ENCODE measurements at places on chromosomes 11 and 22. TPM values are rescaled to one million over a fixed set of nuclear protein-coding genes. Genes with fewer than 3 reads are reported as not detected.
A peak's percentile ranks its signal among the peaks of the same experiment; 100 is the strongest.

OR4A16 gene
- not detected for total RNA-seq

- DNase-seq = peak; percentile 28
These were observed 52.4 kb downstream of the GRIK4 start for GRCh38 chr11:120563703-120564572.

- DNase-seq = no peak
These were observed 131.2 kb downstream of the ARL14EP start for GRCh38 chr11:30454111-30454510.

UCP3 gene
- total RNA-seq = 0.33 TPM

GRCh38 chr22:50008151-50009040, 4.2 kb downstream of the IL17REL start:
- DNase-seq = no peak

KCNJ5 gene
- total RNA-seq = 0.51 TPM

GRCh38 chr11:64568041-64568571, 22.9 kb upstream of the SLC22A12 start:
- no peak for DNase-seq

GRCh38 chr11:67281552-67282150, 7.5 kb upstream of the ANKRD13D start:
- no peak for DNase-seq

OR51E2 gene
- total RNA-seq = not detected

- DNase-seq = no peak
These were observed 17.8 kb upstream of the BRSK2 start for GRCh38 chr11:1371836-1372465.

PHOX2A gene
- total RNA-seq = not detected

DNA sequence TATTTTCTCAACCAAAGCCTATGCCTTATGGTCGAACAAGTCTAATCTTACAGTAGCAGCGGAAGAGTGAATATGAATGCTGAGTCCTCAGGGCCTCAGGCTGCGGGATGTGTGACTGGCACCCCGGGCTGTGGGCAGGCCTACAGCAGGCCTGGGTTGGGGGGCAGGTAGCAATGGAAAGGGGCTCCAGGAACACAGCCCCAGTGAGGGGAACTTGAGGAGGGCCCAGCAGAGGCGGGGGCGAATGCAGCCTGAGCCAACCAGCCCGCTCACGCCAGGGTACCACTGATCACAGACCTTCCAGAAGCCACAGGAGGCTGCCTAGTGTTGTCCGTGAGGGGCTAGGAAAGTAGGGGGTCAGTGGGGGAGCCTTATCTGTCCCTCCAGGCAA, 11.3 kb upstream of the CD5 start:
- DNase-seq = no peak

SLC22A25 gene
- total RNA-seq = not detected

DNA sequence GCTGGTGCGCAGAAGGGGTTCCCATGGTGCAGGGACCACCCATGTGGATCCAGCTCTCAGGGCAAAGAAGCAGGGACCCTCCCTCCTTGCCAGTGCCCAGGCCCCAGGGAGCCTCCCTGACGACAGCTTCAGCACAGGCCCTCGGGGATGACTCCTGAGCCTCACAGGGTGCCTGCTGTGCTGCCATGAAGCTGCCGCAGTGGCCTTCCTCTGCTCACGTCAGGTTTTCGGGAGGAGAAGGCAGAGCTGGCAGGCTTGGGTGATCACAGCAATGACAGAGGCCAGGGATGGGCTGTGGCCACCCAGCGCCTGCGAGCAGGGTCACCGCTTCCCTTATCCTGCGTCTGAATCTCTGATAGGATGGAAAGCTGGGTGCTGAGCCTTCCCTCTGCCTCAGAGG, 276.2 kb downstream of the BRD1 start:
- no peak for DNase-seq

SORL1 gene
- 10.9 TPM for total RNA-seq

DNA sequence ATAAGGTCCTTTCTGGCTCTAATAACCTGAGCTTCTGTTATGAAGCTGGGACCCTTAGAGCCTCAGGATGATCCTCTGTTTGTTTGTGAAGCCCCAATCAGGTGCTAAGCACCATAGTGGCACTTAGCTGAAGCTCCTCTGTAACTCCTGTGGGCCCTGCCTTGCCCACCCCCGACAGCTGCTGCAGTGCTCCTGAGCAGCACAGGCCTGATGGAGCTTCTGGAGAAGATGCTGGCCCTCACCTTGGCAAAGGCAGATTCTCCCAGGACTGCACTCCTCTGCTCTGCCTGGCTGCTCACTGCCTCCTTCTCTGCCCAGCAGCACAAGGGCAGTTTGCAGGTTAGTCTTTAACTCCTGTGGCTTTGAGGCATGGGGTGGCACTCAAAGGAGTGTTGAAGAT, 19.0 kb upstream of the CCDC134 start:
- DNase-seq = no peak

DNA sequence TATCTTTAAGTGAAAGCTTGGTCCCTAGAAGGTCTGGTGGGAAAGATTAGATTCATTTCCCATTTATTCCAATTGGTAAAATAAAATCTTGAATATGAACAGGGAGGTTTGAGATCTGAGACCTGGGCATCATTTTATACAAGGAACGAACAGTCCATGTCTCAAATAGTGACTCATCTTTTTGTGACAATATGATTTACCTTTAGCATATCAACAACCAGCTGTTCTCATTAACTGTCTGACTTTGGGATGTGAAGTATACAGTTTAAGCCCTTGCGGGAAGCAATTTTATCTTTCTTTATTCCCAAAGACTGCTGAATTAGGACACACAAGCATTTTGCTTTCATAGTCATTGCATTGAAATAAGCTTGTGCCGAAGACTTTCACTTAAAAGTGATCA, 691.6 kb downstream of the ETS1 start:
- no peak for DNase-seq

- no peak for DNase-seq
These were observed 113.7 kb downstream of the FEZ1 start for GRCh38 chr11:125382314-125382791.

GRCh38 chr22:46798366-46799350, 36.2 kb downstream of the TBC1D22A start:
- DNase-seq = peak; percentile 70

DNA sequence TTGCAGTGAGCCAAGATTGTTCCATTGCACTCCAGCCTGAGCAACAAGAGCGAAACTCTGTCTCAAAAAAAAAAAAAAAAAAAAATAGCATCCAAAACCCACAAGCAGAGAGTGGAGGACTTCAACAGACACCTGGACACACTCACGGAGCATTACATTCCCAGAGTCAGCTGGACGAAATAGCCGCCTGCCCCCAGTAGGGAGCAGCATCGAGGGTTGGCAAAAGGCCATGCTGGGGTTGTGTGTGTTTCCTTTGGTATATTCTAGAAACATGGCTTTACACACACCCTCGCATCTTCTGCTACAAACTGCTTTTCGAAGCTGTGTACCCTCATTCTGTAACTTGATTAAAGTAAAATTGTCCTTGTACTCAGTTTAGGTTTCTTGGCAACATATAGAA, 5.3 kb downstream of the ADA2 start:
- DNase-seq = peak; percentile 7

SESN3 gene
- total RNA-seq = 60.1 TPM

LMO1 gene
- total RNA-seq = not detected

GRCh38 chr11:118364956-118365615, 5.7 kb downstream of the UBE4A start:
- no peak for DNase-seq

GRCh38 chr11:117979481-117980211, 6.5 kb upstream of the IL10RA start:
- DNase-seq = no peak

MYO18B gene
- total RNA-seq = 0.17 TPM

- DNase-seq = peak; percentile 63
These were observed 44.6 kb downstream of the COPB1 start for GRCh38 chr11:14454861-14455632.

NOX4 gene
- total RNA-seq = 0.51 TPM

ANGPTL5 gene
- total RNA-seq = 0.77 TPM

- no peak for DNase-seq
These were observed 32.6 kb downstream of the USH1C start for GRCh38 chr11:17511571-17511970.

- no peak for DNase-seq
These were observed 123.3 kb upstream of the RASSF10 start for GRCh38 chr11:12885717-12886239.

DNA sequence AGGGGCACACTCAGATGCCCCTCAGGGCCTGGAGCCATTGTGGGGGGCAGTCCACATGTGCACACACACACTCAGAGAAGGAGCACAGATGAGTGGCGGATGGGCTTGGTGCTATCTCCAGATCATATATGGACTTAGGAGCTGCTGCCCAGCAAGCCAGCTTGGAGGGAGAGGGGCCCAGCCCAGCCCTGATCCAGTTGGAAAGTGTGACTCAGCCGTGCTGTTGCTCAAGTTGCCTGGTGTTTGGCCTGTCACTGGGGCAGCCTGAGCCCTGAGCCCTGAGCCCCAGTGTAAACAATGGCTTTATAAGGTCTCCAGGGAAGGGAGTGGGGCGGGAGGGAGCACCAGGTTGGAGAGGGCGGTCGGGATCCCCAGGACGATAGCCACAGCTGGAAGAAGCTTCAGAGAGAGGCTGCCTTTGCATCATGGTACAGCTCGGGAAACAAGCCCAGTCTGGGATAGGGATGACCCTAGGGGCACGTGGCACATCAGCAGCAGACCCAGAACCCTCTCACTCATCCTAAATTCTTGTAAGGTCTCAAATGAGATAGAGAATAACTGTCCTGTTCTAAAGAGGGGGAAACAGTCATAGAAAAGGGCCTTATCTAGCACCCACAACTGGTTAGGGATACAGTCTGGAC, 4.8 kb downstream of the SELENOM start:
- DNase-seq = peak; percentile 99

DNA sequence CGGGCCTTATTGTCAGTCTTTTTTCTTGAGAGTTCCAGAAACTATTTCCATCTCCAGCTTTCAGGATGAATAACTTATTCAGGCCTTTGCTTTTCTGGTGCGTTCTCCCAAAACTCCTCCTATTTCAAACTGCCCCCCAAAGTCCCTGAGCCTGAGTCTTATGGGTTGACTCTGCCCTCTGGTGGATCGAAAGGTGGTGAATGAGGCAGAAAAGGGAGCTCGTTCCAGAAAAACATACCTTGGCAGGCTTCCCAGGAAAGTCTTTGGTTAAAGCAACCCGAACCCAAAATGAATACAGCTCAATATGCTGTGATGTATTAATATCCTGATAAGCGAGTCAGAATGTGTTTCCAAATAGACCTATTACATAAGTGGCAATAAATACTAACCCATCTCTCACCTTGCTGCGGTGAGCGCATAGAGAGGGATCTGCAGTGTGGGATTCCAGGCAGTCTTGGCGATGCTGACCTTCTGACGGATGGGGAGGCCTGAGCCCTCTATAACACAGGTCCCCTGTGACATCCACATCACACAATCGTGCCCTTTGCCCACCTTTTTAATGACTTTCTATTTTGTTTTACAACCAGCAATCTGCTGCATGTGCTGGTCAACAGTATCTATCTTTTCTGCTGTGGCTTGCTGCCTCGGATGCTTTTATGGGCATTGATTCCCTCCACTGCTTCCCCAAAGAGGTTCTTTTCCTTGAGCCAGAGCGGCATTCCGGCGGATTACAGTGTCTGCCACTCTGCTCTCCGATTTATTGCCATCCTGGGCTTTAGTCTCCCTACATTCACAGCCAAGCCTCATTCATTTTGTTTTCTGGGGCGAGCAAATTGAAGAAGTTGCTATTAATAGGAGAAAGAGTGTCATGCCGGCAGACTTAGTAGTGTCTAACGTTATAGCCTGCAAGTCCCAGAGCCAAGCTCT, 756.8 kb downstream of the NTM start:
- peak; percentile 88 for DNase-seq

DNA sequence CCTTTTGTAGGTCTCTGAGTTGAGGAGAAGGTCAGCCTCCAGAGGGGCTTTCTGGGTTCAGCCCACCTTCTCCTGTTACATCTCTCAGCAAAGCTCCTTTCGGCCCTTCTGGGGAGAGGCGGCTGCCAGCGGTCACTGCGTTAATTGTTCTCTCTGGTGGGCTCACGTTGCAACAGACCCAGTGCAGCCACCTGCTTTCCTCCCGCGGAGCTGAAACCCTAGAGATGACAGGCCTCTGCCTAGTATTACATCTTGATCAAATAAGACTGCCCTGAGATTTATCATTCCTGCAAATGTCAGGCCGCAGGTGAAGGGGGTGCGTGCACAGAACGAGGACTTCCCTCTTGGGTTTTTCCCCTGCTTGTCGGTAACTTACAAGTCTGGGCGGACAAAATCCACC, 43.2 kb upstream of the CREB3L1 start:
- DNase-seq = no peak

DNA sequence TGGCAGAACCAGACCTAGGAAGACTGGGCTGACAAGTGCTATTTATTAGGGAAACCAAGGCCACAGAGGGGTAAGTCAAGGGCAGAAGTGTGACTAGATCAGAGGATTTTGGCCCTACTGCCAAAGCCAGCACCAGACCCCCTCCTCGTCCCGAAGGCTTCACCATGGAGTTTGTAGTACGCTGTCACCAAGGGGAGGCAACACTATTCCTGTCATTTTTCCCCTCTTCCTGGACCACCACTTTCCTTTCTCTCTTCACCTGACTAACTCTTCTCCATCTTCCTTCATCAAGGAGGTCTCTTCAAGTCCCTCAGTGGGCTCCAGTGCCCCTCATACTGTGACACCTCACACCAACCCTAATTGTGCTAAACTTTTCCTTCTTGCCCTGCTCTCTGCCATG, 34.9 kb downstream of the MN1 start:
- DNase-seq = no peak

DNA sequence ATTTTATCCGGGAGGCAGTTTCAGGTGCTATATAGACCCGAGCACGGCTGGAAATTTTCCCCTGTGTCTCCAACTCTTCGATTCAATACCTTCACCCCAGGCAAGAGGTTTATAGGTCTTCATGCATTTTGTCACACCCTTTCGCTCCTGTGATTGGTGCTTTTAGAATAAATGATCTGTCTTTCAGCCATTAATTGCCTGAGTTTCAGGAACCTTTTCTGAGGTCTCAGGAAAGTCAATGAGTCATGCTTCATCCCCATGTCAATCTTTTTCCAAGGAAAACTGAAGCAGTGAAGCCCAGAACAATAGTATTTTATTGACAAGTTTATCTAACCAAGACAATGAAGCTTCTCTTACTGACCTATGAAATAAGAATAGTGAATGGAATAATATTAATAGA, 29.9 kb downstream of the FAM181B start:
- no peak for DNase-seq

SCUBE1 gene
- 0.51 TPM for total RNA-seq

GRCh38 chr11:41457216-41458014, 2.0 kb downstream of the LRRC4C start:
- DNase-seq = no peak

UBE2L3 gene
- total RNA-seq = 23.8 TPM

KCNQ1 gene
- not detected for total RNA-seq
